ENCODE measurements at places on chromosomes 1 and 21.

DNA sequence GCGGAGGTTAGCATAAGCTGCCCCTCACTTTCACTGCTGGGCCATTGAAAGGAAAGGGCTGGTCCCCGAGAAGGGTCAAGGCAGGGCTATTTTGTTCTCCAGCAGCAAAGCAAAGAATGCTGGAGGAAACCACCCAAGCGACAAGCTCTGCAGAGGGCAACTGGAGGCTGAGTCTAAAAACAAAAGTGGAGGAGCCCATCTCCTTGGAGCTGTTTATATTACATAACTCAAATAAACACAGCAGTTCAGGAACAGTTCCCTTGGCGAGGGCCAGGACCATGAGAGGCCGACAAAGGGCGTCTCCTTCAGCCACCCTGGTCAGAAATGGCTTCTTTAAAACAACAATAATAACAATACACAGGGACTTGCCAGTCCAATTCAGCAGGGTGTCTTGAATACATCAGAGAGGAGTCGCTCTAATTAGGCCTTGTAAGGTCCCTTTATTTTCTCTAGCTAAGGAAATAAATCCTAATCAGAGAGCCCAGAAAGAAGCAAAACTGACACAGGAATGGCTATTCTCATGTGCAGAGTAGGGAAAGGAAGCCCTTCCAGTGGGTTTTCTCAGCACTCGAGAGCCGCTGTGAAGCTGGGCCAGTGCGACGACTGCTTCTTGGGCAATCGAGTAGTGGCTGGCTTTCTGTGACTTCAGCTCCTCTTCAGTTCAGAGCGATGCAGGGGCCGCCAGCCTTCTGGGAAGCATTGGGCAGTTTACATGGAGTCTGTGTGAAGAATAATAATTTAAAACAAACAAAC is 57.0 kb upstream of the TARBP1 start:
- DNase-seq = no peak

GRCh38 chr1:119791377-119791776 is 19.9 kb downstream of the REG4 start:
- no peak for DNase-seq

DNA sequence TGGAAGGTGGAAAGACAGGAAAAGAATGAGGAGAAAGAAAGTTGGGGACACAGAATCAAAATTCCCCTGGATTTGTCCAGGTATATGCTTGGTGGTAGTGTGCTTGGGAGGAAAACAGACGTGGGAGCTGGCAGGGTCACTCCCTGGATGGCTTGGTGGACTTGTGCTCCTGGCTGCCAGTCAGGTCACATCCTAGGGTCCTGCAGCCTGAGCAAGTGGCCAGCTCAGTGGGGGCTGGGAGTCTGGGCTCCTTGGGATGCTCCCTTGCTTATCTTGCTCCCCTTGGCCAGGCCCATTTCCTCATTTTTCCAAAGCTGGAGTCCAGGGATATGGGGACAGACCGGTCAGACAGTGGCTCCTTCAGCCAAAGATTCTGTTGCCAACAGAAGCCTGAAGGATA is 144.0 kb downstream of the CNIH3 start:
- DNase-seq = no peak

DNA sequence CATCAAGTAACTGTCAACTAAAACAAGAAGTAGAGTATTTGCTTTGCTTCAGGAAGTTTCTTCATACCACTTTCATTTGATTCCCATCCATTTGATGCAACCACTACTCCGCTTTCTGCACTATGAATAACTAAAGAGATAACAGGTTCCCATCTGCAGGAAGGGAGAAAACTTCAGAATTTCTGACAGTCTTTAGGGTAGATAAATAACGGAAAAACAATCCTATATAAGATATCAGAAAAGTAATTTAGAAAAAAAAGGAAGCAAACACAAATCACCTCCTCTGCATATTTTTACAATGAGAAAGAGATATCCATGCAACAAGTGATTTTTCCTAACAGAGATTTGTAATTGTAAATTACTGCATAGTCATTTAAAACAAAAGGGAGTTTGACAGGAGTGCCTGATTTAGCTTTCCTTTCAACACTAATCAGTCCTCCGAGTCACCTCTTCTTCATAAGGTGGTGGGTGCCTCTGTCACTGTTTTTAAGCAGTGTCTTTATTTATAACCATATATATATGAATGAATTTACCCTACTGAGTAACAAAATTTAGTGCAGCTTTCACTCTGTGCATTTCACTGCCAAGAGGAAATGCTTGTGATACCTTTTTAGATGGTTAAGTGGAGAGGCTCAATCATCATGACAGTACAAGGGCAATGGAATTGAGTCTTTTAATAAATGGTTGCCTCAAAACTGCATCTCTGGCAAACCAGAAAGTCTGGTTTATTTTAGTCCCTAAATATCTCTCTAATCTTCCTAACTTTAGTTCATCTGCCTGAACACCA is 1920.4 kb downstream of the MRPL39 start:
- no peak for DNase-seq

- DNase-seq = no peak
Measured at GRCh38 chr21:33396951-33397350, 6.3 kb upstream of the IFNGR2 start.

GRCh38 chr1:203673550-203674411 is 47.1 kb downstream of the ATP2B4 start:
- peak; percentile 44 for DNase-seq

DNA sequence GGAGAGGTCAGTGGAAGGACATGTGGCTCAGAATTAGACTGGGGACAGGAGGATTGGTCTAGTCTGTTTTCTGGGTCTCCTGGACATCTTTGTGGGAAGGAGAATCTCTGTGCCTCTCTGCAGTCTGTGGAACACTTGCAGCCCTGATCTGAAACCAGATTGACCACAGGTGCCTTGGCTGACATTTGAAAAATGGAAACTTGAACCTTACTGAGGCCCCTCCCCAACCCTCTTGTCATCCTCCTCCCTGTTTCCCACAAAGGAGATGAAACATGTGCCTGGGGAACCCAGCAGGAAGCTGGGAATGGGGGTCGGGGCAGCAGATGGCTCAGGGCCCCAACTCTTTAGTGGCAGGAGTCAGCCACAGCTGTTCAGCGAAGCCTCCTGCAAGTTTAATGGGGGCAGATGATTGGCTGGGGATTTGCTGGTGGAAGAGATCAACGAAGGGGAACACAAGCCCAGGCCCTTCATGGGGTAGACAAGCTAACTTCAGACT is 18.1 kb downstream of the VASH2 start:
- DNase-seq = no peak

DNA sequence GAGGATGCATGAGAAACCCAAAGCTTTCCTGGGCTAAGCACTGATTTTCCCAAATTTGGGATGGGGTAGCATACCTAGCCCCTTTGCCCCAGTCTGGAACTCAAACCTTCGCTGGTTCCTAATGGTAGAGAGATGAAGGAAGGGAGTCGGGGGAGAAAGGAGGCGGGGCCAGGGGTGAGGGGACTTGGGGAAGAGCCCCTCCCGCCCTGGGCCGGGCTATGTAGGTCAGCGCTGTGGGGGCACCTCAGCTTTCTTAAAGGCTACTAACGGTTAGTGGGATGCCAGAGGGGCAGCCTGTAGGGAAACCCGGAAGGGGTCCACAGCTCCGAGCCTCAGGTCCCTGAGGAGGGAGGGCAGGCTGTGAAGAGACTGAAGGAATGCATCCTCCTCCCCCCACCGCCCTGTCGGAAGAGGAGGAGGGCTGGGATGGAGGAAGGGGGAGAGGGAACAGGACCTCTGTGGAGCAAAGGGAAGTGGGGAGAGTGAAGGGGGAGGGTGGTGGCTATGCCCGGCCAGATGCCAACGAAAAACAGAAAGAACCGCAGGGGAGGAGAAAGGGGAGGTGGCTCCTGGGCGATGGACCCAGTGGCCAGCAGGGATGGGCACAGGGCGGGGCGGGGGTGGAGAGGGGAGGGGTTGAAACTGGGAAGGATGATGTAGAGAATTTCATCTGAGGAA is 1.3 kb downstream of the CADM3 start:
- no peak for DNase-seq

GRCh38 chr1:64839261-64839660 is 94.4 kb downstream of the RAVER2 start:
- DNase-seq = no peak

DNA sequence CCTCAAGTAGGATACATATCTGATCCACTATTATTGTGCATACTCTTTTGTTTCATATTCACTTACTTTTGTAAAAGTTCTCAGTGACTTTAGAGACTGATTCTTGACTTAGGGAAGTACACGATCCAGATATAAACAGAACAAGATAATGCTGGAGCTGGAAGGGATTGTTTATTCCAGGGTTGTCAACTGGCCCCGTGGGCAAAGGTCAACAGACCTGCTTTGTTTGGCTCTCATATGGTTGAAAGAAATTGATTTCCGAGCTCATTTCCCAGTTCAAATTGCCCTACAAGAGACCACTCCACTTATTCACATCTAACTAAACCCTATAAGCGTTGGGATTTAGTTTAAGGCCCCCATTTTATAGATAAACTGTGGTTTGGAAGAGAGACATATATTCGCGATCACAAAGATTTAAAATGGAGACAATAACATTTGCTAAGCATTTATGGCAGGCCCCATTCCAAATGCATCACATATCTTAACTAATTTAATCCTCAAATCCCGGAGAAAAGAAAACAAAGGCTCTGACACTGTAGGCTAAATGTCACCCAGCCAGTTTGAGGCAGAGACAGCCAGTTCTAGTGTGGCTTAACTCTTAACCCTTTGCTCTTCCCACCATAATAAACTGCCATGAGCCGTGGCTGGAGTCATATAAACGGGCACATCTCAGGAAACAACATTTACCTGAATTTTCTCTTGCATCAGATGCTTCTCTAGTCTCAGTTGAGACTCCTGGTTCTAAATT is 20.6 kb downstream of the REG4 start:
- no peak for DNase-seq

DNA sequence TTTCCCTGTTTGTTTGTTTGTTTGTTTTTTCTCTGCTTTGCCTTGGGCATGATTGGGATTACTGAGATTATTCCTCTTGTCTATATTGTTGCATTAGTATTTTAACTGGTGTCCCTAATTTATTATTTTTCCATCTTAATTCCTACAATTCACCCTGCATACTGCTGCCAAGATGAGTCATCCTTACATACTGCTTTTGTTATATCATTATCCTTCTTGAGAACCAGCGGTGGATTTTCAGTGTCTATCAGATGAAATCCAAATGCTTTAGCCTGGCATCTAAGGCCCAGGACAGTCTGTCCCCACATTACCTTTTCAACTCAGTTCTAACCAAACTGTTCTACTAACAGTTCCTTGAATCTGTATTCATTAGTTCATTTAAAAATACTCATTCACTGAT is 101.7 kb downstream of the OLFML2B start:
- no peak for DNase-seq

DNA sequence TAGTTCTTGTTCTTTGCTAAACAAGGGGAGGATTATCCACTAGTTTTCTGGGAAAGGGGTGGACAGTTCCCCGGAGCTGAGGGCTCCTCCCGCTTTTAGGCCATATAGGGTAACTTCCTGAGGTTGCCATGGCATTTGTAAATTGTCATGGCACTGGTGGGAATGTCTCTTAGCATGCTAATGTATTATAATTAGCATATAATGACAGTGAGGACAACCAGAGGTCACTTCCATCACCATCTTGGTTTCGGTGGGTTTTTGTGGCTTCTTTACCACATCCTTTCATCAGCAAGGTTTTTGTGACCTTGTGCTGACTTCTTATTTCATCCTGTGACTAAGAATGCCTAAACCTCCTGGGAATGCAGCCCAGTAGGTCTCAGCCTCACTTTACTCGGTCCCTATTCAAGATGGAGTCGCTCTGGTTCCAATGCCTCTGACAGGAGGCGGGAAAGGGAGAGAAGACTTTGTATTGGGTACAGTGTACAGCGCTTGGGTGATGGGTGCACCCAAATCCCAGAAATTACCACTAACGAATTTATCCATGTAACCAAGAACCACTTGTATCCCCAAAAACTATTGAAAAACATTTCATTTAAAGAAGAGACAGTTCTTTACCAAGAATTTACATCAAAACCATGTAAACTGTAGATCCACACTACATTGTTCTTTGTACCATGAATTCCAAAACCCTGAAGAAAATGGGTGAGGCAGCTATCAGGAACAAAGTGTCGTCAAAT is 8.7 kb upstream of the SLC2A5 start:
- DNase-seq = no peak

- DNase-seq = no peak
Measured at GRCh38 chr1:62682531-62682930, 5.7 kb downstream of the DOCK7 start.

- DNase-seq = no peak
Measured at GRCh38 chr1:87508247-87508787, 179.6 kb downstream of the LMO4 start.

DNA sequence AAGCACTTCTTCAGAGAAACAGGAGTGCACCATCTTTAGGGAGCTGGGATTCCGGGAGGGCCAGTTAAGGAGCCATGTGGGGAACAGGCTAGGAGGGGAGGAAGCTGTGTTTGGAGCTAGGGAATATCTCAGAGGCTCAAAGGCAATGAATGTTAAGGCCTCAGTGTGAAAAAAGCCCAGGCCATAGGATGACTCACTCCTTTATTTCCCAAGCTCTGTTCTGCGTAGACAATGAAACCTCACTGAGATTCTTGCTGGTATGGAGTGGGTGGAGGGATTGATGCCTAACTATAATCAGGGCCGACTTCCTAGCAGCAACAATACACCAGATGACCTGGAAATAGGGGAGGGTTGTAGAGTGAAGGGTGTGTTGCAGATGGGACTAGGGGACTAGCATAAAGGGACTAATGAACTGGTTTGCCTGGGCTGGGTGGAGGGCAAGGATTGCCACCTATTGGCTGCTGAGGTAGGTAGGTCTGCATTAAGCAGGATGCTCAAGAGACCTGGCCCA is 2.1 kb downstream of the GNAT2 start:
- no peak for DNase-seq

DNA sequence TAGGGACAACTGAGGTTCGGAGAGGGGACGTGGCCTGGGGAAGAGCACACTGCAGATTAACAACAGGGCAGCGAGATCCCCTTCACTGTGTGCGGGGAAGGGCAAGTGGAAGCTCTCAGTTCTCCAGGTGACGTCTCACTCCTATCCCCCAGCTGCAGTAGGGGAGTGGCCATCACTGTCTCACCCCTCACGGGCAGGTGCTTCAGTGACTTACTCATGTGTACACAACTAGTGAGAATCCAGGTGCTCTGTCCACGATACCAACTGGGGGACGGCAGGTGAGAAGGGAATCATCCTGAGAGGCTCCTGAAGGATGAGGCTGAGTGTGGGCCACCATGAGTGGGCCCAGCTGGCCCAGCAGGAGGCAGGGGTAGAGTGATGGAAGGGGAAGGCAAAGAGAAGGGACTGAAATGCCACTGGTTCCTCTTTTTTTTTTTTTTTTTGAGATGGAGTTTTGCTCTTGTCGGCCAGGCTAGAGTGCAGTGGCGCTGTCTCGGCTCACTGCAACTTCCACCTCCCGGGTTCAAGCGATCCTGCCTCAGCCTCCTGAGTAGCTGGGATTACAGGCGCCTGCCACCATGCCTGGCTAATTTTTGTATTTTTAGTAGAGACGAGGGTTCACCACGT is 25.9 kb downstream of the RHBG start:
- no peak for DNase-seq

DNA sequence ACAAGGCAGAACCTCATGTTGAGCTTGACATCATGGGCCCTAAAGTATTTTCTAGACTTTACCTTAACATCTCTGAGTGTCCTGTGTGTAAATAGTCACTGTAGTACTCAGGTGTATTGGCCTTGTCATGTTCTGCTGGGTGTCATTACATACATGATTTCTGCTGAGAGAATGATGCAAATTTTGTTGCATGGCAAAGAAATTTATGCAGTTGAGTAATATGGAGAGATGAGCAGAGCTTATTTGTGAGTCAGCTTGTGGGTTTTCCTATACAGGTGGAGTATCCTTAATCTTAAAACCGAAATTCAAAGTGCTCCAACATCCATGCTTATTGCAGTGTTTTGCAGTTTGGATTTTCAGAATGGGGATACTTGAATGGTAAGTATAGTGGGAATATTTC is 36.6 kb downstream of the RGL1 start:
- DNase-seq = no peak

GRCh38 chr1:221868593-221869303 is 126.9 kb upstream of the DUSP10 start:
- DNase-seq = no peak

Data from activated naive CD4-positive, alpha-beta T cell (primary cell).